ENCODE measurements at places on chromosomes 12 and 14.

- DNase-seq: no peak
These were observed 502.5 kb downstream of the VRK1 start for GRCh38 chr14:97299661-97300060.

- no peak for DNase-seq
These were observed 7.9 kb downstream of the PTGDR start for GRCh38 chr14:52275372-52275771.

GRCh38 chr12:123199936-123200335, 33.0 kb downstream of the MPHOSPH9 start:
- DNase-seq: no peak

GRCh38 chr12:88985011-88985410, 367.3 kb downstream of the DUSP6 start:
- no peak for DNase-seq

- DNase-seq: no peak
These were observed 66.0 kb upstream of the ACTN1 start for GRCh38 chr14:69044965-69045555.

GRCh38 chr14:76203086-76204001, 51.6 kb downstream of the GPATCH2L start:
- DNase-seq: no peak

DNA sequence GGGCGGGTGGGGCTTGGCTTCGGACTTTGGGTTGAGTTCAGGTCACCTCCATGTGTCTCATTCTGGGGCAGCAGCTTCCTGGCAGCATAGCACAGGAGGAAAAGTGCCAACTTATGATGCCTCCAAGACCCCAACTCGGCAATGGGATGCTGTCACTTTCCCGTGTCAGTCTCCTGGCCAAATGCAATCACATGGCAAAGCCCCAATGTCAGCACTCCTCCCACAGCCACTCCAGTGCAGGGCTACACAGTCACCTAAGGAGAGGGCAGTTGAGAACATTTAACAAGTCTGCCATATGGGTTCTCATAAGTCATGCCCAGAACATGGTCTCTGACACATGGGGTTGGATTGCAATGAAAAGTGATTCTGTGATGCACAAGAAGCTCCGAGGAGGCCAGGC, 26.7 kb downstream of the ELK3 start:
- DNase-seq: no peak

DNA sequence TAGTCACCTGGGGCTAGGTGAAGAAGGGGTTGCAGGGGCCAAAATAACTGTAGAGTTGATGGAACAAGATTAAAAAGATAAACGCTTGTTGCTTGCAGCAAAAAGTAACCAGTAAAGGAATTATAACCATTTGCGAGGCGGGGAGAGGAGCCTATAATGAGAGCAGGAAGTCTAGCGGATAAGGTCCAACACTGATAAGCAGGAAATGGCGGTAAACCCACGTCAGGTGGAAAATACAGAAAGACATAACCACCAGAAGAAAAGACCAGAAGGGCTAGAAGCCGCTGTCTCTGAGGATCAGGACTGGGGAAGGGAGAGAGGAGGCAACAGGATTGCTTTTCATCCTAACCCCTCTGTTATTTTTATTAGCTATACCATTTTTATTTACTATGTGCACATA, 303.3 kb downstream of the DPF3 start:
- DNase-seq: no peak
